ENCODE measurements at places on chromosomes 7 and 10. TPM values are rescaled to one million over a fixed set of nuclear protein-coding genes. Genes with fewer than 3 reads are reported as not detected.

Gene GHRHR
- total RNA-seq = not detected

- DNase-seq = no peak
These were observed 144.1 kb downstream of the TCF7L2 start for GRCh38 chr10:113094114-113094486.

DNA sequence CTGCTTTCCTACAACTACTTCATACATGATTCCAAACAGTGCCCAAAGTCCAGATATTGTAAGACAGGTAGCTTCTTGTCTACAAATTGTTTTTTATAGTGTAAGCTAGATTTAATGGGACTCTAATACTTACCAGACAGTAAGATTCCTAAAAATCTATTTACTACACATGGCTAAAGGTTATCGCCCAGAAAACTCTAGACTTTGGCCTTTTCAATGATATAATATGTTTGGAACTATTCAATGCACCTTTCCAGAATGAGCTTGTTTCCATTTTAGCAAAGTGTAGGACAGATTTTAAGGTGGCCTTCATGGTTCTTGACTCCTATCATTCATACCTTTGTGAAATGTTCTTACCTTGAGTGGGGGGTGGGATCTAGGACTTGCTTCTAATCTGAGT lies 951.0 kb downstream of the SORCS1 start:
- no peak for DNase-seq

DNA sequence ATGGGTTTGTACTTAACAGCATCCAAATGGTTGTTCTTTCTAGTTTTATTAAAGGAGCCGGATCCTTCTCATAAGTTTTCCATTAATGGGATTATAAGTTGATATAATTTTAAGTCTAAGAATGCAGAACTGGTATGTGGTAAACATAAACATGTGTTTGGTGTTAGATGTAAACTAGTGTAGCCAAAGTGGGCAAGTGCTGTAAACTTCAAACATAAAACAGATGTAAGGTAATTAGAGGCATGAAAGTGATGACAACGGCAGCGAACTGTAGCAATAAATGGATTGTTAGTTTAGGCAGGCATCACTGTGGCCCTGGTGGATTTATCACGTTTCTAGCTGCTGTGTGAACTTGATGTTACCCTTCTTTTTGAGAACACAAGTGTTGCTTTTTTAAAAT lies 37.9 kb downstream of the BAMBI start:
- DNase-seq = no peak

Gene GJD4
- total RNA-seq = not detected

GRCh38 chr7:14389595-14389994 lies 400.1 kb upstream of the ETV1 start:
- DNase-seq = no peak

DNA sequence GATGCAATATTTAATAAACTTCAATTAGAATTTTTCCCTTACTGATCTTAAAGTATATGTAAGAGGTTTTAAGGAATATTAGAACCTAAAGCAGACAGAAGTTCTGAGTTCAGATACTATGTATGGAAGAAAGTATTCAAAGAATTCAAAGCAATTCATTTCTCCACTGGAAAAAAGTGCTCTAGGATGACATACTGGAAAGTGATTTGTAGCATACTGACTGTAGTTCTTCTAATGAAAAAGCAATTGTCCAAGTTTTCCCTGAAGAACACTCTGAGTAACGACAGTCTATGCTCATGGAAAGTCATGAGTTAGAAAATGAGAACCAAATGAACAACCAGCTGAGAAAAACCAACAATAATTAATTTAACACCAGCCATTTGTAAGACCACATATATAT lies 180.8 kb upstream of the SLC26A5 start:
- DNase-seq = no peak

Gene GTF2I
- total RNA-seq = 283 TPM

GRCh38 chr10:11805792-11806191 lies 17.4 kb upstream of the PROSER2 start:
- no peak for DNase-seq

All from urinary bladder (tissue), 4 donors.